Activated T-cell treated with anti-CD3 and anti-CD28 coated beads, Interleukin-2, amount 50 U/mL, for 72 hours (primary cell): ENCODE measurements at places on chromosomes 3 and 15. TPM values are rescaled to one million over a fixed set of nuclear protein-coding genes. Genes with fewer than 3 reads are reported as not detected.

GPR62 gene
- total RNA-seq, result 0.10 TPM

DISP2 gene
- total RNA-seq, result 0.19 TPM

NMNAT3 gene
- total RNA-seq, result 6.4 TPM

DNA sequence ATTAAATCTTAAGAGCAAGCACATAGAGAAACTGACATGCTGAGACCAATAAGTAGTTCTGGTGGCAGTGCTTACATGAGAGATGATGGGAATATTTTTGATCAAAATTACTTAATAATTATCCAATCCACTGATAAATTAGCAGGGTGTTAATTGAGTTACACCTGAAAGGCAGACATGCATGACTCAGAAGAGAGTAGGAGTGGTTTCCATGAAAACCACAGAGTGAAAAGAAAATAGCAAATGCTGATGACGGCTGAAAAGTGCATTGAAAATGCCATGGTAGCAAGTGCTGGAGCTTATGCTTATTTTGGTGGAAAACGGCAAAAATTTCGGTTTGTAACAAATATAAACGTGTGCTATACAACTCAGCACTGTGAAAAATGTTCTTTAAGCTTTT lies 267.8 kb upstream of the LRRN1 start:
- no peak for DNase-seq

DNA sequence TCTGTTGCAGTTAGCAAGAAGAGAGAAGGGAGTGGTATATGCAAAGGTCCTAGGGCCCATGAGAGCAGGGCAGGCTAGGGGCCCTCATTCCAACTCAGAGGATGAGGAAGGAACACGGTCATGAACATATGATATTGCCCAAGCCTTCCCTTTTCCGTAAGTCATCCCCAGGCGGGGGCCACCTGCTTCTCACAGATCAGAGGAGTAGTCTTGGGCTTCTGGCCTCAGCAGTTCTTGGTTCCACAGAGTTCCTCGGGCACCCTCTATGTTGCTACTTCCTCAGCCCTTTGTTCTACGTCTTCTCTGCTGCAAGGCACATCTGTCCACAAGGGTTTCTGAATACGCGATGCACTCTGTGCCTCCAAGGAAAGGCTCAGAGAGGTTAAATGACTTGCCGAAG lies 25.3 kb downstream of the EPHB3 start:
- DNase-seq, result no peak

- no peak for DNase-seq
Measured at GRCh38 chr3:69511361-69511760, 125.5 kb upstream of the FRMD4B start.

- no peak for DNase-seq
Measured at GRCh38 chr3:70488816-70489215, 176.4 kb upstream of the MDFIC2 start.

DNA sequence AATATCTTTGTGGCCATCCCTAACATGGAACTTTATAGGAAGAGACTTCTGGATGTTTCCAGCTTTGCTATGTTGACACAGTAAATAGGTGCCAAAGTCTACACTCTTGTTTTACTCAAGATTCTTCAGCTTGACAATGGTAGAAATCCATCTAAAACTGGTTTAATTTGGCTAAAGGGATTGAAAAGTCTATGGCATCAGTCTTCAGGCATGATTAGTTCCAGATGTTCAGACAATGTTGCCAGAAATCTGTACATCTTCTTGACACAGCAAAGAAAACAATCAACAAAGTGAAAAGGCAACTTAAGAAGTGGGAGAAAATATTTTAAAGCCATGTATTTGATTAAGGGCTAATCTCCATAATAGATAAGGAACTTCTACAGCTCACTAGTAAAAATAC lies 130.5 kb downstream of the LRRC3B start:
- no peak for DNase-seq
